SK-MEL-5 (cell line): ENCODE measurements at places on chromosomes 11 and 22. TPM values are rescaled to one million over a fixed set of nuclear protein-coding genes. Genes with fewer than 3 reads are reported as not detected.
A peak's percentile ranks its signal among the peaks of the same experiment; 100 is the strongest.

The CCDC34 gene
- 7.1 and 8.1 TPM in 2 replicates for total RNA-seq

- no peak for DNase-seq
Observed at GRCh38 chr11:85094795-85095194, 532.3 kb downstream of the DLG2 start.

The EXT2 gene
- total RNA-seq: 98.9 and 114 TPM in 2 replicates

DNA sequence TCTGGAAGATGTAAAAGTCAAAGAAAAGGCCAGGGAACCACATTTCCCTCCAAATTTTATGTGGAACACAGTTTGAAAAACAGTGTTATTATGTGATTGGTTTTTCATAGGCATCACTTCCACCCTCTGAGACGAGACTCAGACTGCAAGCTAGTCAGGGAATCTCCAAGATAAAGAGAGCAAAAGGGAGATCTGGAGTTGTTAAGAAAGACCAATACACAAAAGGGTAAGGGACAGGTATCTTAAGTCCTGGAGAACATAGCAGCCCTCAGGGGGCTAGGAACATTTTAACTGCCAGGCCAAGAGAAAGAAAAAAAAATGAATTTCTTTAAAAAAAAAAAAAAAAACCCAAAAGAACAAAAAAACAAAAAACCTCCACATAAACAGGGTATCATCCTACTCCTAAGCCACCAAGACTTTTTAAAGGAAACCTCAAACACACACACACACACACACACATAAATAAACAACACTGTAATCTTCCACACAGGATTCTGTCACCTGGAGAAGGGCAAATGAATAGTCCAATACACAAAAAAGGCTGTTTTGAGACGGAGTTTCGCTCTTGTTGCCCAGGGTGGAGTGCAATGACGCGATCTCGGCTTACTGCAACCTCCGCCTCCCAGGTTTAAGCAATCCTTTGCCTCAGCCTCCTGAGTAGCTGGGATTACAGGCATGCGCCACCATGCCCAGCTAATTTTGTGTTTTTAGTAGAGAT is 44.5 kb downstream of the CELF1 start:
- DNase-seq: no peak

The SLC15A3 gene
- total RNA-seq: 0.75 and 1.1 TPM in 2 replicates

- DNase-seq: no peak
Observed at GRCh38 chr11:70034740-70035365, 43.3 kb upstream of the ANO1 start.

- DNase-seq: no peak
Observed at GRCh38 chr22:32829451-32829851, 27.9 kb downstream of the TIMP3 start.

GRCh38 chr22:20238901-20239675 is 29.0 kb downstream of the RTN4R start:
- DNase-seq: no peak

DNA sequence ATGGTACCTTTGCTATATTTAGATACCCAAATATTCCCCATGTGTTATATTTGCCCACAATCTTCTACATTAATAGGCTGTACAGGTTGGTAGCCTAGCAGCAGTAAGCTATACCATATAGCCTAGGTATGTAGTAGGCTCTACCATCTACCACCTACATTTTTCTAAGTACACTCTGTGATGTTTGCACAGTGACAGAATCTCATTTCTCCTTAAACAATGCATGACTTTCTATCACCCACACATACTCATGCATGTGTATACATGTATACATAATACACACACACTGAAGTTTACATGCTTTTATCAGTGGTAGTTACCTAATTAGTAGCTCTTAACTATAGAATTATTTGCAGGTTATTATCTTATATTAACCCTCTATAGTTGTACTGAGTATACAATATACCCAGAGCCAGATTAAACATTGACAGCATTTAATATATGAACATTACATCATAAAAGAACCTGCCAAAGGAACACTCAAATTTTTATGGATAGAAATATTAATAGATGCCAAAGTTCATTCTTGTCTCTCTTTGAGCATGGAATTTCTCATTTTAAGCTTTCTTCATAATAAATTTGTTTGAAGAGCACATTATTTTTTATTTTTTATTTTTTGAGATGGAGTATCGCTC is 51.4 kb downstream of the ELP4 start:
- no peak for DNase-seq

GRCh38 chr11:126284829-126285228 is 1.9 kb downstream of the TIRAP start:
- DNase-seq: peak; percentile 55

GRCh38 chr11:119121811-119122124 is 388 bp downstream of the HINFP start:
- no peak for DNase-seq

GRCh38 chr11:118914178-118914918 is 11.4 kb downstream of the BCL9L start:
- DNase-seq: peak; percentile 71

DNA sequence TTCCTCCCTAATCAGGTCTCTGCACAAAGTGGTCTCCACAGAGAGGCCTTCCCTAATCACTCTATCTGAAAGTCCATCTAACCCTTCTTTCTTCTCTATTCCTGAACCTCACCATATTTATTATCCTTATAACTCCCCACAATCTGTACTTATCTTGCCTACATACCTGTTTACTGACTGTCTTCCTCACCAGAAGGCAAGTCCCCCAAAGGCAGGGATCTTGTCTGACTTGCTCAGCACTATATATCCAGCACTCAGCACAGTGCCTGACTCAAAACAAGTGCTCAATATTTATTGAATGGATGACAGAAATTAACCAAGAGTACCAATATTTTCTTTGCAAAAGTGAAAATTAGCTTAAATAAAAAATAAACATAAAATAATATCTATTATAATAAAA is 5.5 kb downstream of the DCUN1D5 start:
- no peak for DNase-seq

GRCh38 chr11:102985850-102986249 is 30.3 kb upstream of the MMP13 start:
- DNase-seq: no peak

The CARD10 gene
- 2.0 and 3.1 TPM in 2 replicates for total RNA-seq

DNA sequence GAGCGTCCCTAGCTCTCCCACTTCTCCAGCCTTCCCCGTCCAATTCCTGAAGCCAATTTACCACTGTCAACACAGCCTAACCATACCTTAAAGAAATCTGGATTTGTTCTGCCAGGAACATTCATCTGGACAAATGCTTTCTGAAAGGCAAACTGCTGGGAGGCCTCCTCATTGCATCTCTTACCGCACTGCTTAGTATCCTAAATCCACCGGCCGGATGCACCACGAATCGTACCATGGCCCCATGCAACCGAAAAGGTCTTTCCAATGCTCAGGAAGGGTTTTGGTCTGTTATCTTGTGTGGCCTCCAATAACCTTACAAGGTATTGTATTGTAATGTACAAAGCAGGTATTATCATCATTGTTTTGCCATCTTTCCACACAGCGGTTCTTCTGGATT is 57.6 kb downstream of the MYH9 start:
- DNase-seq: no peak

- no peak for DNase-seq
Observed at GRCh38 chr22:28366856-28367255, 312.8 kb downstream of the TTC28 start.

DNA sequence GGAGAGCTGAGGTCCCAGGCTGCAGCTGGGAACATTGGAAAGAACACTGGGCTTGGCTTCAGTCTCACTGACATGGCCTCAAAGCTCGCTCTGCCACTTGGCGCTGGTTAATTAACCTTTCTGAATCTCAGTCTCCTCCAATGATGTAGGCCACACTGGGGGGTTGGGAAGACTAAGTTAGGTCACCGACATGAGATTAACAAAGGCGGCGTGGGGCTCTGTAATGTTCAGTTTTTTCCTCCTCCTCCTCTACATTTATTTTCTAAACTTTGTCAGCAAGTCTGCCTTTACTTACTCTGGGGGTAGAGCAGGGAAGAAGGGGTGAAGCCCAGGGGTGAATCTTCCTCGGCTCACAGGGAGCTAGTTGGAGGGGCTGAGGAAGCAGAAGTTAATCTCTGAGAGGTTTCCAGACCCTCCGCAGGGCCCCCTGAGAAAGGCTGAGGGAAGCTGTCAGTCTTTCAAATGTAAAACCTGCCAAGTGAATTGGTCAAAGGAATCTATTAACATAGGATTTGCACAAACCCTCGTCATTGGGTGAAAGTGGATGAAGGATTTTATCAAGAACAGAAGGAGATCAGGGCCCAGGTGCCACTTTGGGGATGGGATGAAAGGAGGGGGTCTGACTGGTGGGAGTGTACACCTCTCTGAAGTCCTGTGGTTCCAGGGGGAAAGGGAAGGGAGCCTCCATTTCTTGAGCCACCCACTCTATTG is 32.1 kb upstream of the TENM4 start:
- DNase-seq: no peak

GRCh38 chr22:28808716-28809355 is 8.5 kb upstream of the XBP1 start:
- no peak for DNase-seq

DNA sequence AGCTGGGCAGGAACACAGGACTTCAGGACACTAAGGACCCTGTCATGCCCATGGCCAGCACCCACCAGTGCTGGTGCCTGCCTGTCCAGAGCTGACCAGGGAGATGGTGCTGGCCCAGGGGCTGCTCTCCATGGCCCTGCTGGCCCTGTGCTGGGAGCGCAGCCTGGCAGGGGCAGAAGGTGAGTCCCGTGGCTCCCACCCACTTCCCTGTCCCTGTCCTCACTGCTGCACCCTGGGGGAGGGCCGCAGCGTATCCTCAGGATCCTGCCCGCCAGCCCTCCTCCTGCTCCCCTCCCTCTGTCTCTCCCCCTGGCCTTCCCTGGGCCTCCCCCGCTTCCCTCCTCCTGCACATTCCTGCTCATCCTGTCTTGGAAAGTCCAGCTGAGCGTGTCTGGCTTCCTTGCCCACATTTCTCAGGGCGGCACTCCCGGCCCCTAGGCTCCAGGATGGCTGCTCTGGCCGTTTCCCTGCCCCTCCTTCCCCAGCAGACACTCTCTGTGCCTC is 8.7 kb downstream of the CSF2RB start:
- no peak for DNase-seq

The OR10A5 gene
- total RNA-seq: not detected in 2 replicates

DNA sequence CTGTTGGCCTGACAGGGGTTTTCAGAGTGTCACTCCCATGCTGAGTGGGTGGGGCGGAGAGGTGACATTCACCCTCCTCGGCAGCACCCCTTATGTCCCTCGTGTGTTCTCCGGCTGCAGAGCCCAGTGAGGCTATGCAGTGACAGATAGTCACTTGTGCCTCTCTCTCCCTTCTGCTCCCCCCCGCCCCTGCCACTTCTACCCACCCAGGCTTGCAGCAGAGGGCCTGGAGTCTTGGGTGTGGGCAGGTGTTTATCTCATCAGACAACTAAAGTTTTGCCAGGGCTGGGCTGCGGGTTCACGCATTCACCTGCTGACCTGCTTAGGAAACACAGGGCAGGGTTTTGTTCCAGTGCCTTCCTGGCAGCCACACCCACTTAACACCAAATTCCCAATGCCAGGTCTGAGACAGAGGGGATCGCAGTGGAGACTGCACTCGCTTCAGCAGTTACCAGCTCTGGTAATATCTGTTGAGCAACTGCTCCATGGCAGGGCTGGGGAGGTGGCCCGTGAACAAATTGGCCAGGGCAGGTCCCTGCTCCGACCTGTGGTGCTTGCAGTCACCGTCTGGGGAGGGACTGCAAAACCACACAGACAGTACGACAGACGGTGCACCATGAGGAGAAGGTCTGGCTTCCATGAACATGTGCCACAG is 50.5 kb upstream of the ADA2 start:
- no peak for DNase-seq
